H1 (cell line): ENCODE measurements at places on chromosomes 2 and 18.

DNA sequence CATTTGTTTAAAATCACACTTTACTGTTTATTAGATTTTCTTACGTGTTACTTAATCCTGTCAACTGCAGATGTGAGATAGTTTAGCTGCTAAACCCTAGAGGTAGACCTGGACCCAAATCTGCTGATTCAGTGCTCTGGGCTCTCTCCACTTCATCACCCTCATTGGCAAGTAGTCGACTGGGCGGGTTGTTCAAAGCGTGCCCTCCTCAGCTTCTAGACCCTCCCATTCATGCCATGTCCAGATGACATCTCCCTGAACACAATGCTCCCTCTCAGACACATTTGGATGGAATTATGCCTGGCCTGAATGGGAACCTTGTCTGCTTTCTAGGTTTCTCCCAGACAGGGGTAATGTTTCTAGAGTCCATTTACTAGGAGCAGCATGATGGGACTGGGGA is 43.7 kb downstream of the RPIA start:
- DNase-seq, result no peak

DNA sequence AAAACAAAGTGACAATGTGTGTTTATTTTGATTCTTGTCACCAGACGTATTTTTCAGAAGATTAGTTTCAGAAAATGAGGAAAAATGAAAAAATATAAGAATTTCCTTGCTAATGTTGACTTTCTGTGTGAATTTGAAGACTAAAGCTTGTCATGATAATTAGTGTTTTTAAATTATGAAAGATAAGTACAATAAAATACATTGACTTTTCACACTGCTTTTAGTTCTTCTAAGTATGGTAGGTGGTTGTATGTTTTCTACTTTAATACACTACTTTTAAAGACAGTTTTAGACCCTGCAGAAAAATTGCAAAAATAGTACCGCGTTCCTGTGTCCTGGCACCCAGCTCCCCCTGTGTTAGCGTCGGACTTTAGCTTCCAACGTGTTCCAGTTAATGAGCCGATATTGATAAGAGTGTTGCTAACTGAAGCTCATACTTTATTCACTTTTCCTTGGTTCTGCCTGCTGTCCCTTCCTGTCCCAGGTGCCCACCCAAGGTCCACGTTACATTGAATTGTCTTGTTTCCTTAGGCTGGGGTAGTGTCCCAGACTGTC is 695 bp downstream of the RBFA start:
- DNase-seq, result no peak

GRCh38 chr2:11073776-11074175 is 81.5 kb upstream of the SLC66A3 start:
- no peak for DNase-seq

DNA sequence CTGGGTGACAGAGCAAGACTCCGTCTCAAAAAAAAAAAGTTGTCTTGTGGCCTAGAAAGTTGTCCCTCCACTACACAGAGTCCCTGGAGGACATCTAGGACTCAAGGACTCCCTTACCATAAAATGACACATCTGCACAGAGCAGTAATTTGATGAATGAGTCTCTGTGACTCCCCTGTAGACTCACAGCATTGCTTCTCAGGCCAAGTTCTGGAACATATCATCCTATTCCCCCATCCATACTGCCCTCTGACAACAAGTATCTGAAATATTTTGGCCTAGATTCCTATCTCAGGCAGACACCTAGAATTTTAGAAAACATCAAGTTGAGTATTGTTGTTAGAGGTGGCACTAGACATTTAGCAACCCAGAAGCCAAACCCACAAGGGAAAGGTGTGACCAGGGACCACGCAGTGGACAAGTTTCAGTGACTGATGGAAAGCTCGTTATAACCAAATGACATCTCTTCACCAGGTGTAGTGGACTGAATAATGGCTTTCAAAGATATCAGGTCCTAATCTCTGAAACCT is 97.9 kb upstream of the ATP8B1 start:
- no peak for DNase-seq

GRCh38 chr2:132953771-132954170 is 283.8 kb upstream of the LYPD1 start:
- DNase-seq, result no peak

- DNase-seq, result peak; percentile 33
These were observed at the start of gene FAM237A for GRCh38 chr2:206642075-206643025. TSS of gene FAM237A (plus strand) at chr2:206642487. CDS start at chr2:206644237, 1,750 bp downstream.

DNA sequence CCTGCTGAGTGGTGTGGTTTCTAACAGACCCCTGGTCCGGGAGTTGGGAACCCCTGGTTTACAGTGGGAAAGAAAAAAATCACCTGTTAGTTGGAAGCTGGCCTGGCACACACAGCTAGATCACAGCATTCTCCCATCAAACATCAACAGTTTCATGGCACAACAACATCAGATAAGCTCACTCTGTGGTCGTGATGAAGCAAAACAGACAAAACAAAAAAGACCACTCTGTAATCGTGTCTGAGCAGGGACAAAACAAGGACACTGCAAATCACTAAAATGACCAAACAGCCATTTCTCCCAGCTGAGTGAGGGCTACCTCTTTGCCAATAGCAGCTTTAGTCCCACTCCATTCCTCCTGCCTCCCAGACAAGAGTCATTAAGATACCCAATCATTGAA is 9.0 kb upstream of the IMPACT start:
- no peak for DNase-seq

GRCh38 chr18:25422230-25422629 is 70.3 kb upstream of the ZNF521 start:
- no peak for DNase-seq

DNA sequence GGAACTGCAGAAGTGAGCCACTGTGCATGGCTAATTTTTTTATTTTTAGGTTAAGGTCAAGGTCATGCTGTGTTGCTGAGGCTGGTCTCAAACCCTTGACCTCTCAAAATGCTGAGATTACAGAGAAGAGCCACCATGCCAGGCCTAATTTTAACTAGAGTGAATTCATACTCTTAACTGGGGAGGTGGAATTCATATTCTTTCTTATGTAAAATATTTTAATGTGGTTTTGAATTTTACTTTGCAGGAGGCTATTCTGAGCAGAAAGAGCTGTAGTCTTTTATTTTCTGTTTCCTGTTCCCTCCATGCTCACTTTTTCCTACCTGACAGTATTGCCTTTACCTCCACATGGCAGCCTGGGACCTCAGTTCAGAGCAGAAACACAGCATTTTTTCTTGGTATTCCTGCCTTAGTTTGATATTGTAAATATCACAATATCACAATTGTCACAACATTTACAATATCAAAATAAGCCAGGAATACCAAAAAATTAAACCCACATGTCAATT is 37.1 kb upstream of the CCNYL1 start:
- DNase-seq, result no peak

GRCh38 chr2:109126501-109126860 is 2.5 kb upstream of the SH3RF3 start:
- DNase-seq, result no peak

DNA sequence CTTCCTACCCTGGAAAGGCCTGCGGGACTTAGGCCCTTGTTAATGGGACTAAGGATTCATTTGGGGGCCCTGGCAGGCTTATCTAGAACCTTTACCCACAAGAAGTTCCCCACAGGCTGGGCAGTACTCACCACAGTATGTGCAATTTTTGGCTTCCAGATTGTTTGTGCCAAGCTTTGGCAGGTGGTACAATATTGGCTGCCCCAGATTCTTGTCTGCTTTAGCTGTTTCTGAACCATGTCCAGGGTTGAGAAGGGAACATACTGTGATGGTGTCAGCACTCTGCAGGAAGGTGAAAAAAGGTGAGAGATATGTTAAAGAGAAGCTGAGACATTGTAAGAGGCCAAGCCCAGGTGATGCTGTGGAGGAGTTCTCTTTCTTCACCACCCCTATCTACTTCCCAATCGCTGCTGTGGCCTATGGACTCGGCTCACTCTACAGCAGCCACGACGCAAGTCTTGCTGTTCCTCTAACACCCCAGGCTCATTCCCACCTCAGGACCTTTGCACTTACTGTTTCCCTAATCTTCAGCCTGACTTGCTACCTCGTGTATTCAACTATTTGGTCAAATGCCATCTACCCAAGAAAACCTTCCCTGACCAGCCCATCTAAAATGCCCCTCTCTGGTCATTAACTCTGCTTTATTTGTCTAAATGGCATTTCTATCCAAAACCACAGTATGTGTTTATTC is 9.2 kb downstream of the SLC4A5 start:
- peak; percentile 33 for DNase-seq

GRCh38 chr18:62505669-62506494 is 16.9 kb upstream of the ZCCHC2 start:
- DNase-seq, result no peak

- DNase-seq, result no peak
These were observed 182.0 kb downstream of the PID1 start for GRCh38 chr2:229088966-229089700.

DNA sequence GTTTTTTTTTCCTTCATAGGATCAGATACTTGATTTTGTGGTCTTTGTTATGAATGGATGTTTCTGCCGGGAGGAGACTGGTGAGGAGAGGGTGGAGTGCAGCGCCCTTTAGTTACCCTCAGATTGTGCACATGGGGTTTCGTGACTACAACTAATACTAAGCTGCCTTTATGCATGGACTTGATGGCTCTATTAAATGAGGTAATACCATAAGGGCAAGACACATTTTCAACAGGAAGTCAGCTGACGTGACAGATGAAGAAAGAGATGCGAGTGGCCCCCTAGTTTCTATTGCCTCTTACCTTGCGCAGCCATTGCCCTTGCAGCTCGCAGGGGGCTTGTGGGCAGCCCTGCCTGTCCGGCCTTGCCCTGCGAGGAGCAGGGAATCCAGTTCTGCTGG is 24.4 kb downstream of the ZNF407 start:
- DNase-seq, result no peak

DNA sequence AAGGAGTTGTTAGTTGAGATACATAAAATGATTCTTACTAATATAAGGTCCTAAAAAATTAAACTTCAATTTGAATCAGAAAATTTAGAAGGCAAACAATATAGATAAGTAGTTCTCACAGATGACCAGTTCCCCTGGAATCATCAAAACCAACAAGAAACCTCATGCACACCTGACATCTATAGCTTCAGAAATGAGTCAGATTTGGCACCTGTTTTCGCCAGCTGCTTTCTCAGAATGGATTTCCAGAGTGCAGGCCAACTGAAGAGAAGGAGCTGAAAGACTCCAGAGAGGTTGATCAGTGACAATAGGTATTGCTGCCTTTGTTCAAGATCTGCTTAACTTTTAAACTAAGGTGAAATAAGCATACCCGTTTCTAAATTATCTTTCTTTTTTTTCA is 192.4 kb downstream of the RDH14 start:
- no peak for DNase-seq

DNA sequence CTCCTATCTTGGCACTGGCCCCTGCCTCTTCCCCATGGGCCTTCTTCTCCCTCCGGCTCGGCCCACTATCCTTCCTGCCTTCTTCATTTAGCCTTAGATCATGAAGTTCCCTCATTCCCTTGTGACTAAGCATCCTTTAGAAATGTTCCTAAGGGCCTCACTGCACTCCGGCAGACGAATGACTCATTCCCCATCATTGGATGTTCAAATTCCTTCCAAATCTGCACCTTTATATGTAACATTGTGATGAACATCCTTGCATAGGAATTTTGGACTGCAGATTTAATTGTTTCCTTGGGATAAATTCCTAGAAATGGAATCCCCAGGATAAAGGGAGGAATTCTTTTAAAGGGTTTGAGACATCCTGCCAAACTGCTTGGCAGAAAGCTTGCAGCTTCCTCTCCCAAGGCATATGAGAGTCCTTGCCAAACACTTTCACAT is 19.0 kb downstream of the CRACDL start:
- no peak for DNase-seq

GRCh38 chr2:151475071-151475470 is 65.4 kb downstream of the RIF1 start:
- DNase-seq, result no peak

GRCh38 chr18:65587491-65587890 is 163.3 kb upstream of the CDH7 start:
- DNase-seq, result no peak

GRCh38 chr2:223076573-223076972 is 24.6 kb downstream of the KCNE4 start:
- no peak for DNase-seq

GRCh38 chr2:60706021-60706420 is 50.0 kb upstream of the PAPOLG start:
- DNase-seq, result no peak

DNA sequence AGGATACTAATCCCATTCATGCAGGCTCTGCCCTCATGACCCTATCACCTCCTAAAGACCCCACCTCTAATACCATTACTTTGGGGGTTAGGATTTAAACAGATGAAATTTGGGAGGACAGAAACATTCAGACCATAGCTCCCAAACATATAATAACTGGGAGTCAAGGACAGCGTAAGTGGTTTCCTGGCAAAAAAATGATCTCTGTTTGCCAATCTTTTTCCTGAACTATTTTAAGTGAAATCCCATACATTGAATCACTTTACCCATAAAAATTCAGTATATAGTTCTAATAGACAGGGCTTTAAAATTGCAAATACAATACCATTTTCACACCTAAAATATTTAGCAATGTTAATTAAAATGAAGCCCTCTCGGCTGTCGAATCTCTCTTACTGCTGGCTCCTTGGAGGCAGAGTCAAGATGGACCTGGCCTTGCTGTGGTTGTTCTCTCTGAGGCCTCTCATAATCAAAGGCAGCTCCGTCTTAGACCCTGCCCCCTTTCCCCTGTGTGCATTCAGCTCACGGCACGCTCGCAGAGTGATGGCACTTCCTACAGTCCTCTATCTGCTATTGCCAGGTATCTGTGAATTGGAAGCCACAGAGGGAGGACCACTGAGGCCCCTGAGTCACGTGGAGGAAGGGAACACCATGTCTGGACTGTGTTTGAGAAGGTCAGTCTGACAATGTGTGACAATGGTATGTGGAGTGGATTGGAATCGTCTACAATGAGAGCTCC is 132.3 kb downstream of the UXS1 start:
- DNase-seq, result no peak

DNA sequence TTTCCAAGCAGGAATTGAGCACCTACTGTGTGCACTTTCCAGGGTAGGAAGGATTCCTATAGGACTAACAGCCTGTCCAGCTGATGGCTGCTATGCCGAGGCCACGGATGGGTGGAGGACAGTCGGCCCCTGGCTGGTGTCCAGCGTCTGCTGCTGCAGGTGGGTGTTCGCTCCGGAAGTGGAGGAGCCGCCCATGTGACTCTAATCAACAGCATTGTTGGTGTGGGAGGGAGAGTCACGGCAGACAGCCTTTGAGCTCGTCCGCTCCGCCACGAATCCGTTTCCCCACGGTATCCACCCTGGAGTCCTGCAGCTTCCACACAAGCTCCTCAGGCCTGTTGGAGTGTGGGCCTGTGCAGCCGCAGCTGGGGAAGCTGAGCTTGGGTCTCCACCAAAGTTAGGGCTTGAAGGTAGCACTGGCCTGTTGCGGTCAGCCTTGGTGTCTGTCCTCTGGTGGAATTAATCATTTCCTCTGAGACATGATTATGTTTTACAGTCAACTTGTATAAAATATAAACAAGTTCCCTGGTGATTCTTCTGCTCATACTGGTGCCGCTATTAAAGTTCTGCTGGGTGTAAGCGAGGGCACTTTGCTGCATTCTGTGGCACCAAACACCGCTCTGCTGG is 185.9 kb upstream of the TPO start:
- no peak for DNase-seq

- no peak for DNase-seq
These were observed 118.8 kb upstream of the CDH19 start for GRCh38 chr18:66722671-66723070.

GRCh38 chr2:213763354-213763753 is 479.1 kb downstream of the SPAG16 start:
- DNase-seq, result no peak
